ENCODE measurements at places on chromosomes 2 and 18.

- DNase-seq, result no peak
Observed at GRCh38 chr2:121184248-121184862, 100.6 kb downstream of the TFCP2L1 start.

DNA sequence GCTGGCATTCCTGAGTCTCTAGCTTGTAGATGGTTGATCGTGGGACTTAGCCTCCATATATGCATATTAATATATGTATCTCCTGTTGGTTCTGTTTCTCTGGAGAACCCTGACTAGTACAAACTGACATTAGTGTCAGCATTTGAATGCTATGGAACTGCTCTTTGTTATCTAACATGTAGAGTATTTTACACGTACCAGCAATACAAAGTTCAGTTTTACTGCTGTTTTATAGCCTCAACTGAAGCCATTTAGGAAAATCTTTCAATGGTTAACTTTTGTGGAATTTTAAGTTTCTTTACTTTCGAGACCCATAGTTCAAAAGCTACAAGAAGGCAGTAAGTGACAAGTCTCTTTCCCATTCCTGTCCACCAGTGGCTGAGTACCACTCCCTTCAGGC lies 418.4 kb downstream of the NUP35 start:
- no peak for DNase-seq

DNA sequence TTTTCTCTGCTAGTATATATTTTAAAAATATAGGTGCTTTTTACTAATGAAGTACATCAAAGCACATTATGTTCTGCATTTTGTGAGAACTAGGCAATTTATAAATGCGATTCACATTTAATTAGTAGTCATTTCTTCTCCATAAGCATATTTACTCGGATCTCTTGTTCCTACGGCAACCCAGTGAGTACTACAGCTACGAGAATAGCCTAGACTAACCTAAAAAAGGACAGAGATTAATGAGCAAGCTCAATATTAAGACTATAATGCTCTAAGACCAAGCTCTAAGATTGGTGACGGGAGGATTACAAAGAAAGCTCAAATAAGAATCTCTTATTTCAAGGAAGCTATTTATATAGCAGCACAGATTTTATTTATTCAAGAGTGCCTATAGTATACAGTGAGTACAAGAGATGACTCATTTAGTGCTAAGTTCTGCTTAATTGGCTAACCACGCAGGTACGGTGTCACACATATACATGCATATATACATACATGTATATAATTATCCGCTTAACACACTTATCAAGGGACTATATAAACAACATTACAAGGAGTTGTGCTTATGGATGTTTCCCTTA lies 364.7 kb downstream of the GPD2 start:
- no peak for DNase-seq

DNA sequence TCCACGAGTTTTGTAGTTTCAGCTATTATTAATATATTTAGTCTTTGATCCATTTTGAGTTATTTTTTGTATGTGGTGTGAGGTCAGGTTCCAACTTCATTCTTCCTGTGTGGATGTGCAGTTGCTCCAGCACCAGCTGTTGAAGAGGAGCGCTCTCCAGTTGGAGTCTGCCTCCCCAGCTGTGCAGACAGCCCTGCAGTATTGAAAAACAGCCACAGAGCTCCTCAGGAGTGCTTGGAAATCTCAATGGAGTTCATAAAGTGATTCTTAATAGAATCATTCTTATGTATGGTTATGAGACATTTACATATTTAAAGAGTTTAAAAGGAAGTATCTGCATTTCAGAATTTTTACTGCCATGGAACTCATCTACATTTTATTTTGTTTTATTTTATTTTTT lies 17.3 kb downstream of the DGKD start:
- no peak for DNase-seq

GRCh38 chr2:142989273-142990204 lies 112.1 kb downstream of the KYNU start:
- DNase-seq, result no peak

DNA sequence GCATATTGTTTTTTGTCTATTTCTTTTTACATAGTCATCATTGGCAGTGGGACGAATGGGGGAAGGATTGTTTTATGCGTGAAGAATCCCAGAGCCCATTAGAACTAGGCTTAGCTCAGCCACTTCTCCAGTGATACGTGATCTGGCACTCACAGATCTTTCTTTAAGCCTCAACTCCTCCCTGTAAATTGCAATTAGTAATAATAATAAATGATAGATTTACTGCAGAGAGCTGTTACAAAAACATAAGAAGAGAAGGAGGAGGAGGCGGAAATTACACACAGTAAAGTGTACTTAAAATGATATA lies 629.3 kb downstream of the NRXN1 start:
- DNase-seq, result no peak

- DNase-seq, result no peak
Observed at GRCh38 chr2:169095621-169096105, 26.3 kb downstream of the DHRS9 start.

DNA sequence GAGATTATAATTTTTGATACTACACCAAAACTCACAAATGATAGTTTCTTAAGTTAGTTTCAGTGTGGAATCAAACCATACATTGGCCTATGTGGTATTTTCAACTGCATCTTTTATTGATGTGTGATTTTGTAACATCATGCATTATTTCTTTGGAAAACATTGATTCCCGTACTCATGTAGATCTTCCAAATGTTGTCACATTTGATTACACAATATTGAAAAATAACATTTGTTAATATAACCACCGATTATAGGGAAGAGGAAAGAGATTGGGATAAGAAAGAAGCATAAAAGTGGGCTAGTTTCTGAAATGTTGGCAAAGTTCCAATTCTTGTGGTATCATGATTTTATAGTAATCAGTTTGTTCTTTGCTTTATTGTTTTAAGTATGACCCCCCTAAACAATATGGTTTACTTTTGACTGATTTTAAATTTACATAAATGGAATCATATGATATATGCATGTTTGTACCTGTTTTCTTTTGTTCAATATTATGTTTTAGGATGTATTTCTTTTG lies 117.2 kb upstream of the OTX1 start:
- no peak for DNase-seq

- DNase-seq, result no peak
Observed at GRCh38 chr2:239278941-239279365, 121.9 kb downstream of the HDAC4 start.

GRCh38 chr18:53745224-53745967 lies 479.1 kb downstream of the MBD2 start:
- no peak for DNase-seq

- no peak for DNase-seq
Observed at GRCh38 chr2:42436370-42436769, 57.4 kb downstream of the KCNG3 start.

GRCh38 chr2:149082079-149082478 lies 43.6 kb downstream of the LYPD6B start:
- DNase-seq, result no peak

DNA sequence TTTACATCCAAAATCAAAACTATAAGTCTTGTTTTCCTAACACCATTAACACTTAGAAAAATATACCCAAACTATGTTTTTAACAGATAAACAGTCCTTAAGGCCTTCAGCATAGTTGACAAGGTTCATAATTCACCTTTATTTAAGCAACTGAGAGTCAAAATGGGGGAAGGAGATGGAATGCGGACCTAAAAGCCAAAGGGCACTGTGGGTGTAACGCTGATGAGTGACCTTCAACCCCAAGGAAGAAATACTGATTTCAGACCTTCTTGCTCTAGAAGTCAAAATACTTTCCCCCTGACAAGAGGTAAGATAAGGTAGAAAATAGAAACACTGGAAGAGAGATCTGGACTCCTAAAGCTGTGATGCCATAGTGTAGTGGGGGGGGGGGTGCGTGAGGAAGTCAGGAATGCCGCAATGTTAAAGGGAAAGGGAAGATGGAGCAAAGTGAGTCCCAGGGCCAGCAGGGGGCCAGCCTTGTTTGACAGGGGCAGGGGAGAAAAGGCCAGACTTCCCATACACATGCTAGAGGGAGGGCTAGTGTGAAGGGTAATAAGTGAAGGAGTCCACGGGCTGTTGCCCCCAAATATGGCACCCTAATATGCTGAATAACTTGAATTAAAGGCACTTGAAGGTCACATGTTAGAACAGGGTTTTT lies 31.4 kb downstream of the CCDC93 start:
- DNase-seq, result no peak

DNA sequence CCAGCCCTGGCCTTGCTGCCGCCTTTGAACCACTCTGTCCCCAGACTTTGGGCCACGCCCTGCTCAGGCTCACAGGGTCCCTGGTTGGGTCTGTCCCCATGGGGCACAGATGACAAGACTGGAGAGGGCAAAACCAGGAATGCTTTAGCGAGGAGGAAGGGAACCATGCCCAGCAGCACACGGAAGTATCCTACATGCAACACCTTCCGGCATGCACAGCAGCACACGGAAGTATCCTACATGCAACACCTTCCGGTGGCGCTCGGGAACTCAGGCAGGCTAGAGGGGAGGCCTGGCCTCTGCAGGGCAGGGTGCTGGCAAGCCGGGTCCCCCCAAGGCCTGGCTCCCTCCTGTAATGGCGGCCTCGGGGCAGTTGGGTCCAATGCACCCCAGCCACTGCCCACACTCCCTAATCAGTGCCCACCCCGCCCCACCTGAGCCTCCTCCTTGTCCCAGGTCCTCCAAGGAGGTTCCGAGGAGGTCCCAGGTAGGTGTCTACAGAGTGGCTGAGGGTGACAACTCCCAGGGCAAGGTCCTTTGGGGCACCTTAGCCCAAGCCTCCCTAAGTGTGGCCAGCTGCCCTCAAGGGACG lies 33.6 kb upstream of the SNED1 start:
- DNase-seq, result peak; percentile 1

GRCh38 chr2:238030422-238031155 lies 30.2 kb upstream of the SCLY start:
- DNase-seq, result no peak

GRCh38 chr2:158242280-158242679 lies 140.6 kb downstream of the UPP2 start:
- DNase-seq, result no peak

GRCh38 chr2:174120346-174120745 lies 128.0 kb downstream of the OLA1 start:
- DNase-seq, result no peak

- DNase-seq, result no peak
Observed at GRCh38 chr2:201128933-201129505, 13.1 kb downstream of the CFLAR start.

GRCh38 chr2:12097859-12098258 lies 351.4 kb downstream of the LPIN1 start:
- no peak for DNase-seq
